Muscle of leg (tissue), 16 donors: ENCODE measurements at places on chromosomes 2 and 18. TPM values are rescaled to one million over a fixed set of nuclear protein-coding genes. Genes with fewer than 3 reads are reported as not detected.
A peak's percentile ranks its signal among the peaks of the same experiment; 100 is the strongest.

DNA sequence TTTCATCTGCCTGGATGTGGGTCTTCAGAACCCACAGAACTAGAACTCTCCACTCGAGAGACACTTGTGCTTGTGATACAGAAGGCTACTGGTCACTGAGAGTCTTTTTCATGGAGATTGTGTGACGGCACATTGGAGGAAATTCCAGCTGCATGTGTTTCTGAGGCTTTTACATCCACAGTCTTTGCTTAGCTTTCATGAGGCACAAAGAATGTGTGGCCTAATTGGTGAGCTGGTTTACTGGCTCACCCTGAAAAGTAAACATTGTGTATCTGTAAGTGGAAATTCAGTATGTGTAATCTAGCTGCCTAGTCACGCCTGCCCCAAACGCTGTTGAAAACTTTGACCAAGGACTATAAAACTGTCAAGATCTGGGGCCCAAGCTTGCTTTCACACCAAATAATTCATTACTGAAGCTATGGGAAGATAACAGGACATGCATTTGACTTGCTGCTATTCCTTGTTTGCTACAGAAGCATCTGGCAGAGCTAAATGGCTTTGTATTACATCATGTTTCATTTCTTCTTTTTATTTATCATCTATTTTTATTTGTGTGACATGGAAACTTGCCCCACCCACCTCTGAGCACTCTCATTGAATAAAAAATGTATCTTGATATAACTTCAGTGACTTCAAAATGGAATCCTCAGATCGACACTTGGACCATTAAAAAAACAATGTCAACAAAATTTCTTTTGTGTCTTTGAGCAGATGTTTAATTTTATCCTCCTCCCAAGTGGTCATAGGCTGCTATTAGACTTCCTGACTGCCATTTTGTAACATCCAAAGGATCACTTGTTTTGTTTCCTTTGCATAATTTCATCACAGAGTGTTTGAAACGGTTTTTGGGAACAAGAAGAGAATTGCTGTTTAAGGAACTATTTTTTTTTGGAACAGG is 80.2 kb downstream of the EFEMP1 start:
- DNase-seq: peak; percentile 35

DNA sequence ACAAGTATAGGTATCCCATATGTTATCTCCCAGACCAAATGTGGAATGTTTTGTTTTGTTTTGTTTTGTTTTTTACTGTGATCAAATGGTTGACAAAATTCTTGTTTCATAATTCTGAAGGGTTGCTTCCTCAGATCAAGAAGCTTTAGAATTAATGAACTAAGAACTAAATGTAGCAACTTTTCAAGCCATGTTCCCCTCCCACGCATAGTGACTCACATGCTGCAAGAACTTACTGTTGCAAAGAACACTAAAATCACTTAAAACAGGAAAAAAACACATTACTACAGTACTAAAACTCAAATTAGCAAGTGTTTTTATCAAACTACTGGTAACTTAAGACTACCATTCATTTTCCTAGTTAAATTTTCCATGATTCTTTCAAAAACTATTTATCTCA is 30.6 kb downstream of the HNRNPLL start:
- no peak for DNase-seq

- no peak for DNase-seq
Observed at GRCh38 chr2:2765839-2766495, 434.9 kb upstream of the MYT1L start.

GRCh38 chr2:219514196-219514761 is at the start of gene ASIC4:
Gene ASIC4, plus strand, starts transcription at chr2:219514482. Its CDS starts 243 bp downstream, at chr2:219514725.
- no peak for DNase-seq

DNA sequence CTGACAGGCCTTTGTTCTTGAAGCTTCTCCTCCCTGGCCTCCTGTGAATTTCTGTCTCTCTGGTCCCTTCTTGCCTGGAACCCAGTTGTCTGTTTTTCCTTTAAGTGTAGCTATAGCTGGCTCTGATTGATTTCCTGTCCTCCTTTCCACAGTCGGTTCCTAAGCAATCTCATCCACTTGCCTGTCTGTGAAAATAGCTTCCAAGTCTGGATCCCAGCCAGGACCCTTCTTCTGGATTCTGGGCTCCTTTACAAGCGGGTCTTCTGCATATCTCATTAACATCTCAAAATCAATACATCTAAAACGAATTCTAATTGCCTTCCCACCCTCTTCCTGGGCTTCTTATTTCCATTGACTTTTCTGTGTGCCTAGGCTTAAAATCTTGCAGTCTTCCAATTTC is 124.9 kb downstream of the DAW1 start:
- DNase-seq: peak; percentile 51

DNA sequence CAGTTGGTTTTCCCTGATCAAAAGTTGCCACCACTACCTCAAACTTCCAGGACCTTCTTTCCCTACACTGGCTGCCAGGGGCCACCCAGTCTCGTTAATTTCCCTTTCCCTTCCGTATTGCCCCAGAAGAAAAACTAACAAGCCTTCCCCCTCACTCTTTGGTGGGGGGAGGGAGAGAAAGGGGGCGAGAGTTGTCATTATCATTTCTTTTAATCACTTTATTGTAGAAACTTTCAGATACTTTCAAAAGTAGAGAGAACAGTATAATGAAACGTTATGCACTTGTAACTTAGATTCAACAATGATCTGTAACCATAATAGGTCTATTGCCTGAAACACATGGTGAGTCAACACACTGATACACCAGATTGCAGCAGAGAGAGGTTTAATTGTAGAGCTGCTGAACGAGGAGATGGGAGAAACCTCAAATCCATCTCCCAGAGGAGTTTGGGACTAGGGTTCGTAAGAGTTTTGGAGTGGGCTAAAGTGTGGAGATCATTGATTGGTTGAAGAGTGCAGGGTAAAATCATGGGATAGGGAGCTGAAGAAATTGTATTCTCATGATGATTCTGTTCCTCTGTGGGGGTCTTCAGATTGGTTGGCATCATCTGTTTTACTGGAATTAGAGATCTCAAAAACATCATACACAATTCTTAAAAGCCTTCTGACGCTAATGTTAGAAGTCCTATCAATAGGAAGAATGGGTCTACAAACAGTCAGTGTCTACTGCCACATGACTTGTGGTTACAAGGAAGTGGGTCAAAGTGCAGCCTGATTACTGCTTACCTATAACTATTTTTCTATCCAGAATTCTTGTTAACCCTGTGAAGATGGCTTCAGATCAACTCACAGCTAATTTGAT is 2.6 kb upstream of the RNF149 start:
- DNase-seq: no peak

DNA sequence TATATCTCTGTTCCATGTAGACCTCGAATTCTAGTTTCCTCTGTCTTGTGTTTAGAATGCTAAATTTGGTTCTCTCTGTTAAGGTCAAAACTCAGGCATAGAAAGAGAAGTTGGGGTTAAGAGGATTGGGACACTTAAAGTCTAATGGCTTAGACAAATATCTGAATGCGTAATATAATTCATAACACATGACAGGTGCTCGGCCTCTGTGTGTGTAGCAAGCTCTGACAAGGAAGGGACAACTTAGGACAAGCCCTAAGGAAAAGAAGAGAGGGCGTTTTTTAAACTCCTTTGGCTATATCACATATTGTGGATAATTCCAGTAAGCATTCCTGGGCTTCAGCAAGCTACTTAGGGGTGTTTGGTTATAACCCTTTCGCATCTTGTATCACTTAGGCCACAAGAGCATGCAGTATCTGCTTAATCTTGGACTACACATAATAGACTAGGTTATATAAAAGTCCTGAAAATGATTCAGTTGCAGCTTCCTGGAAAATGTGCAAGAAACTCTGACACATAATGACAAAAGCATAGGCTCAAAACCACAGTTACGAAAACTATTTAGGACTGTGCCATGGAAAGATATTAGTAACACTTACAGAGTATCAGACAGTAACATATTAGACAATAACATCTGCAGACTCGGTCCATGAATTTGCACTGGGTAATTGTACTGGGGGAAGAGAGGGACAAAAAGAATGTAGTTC is 16.1 kb upstream of the CREB1 start:
- peak; percentile 85 for DNase-seq

- no peak for DNase-seq
Observed at GRCh38 chr2:70994009-70994698, 519 bp downstream of the TEX261 start.

DNA sequence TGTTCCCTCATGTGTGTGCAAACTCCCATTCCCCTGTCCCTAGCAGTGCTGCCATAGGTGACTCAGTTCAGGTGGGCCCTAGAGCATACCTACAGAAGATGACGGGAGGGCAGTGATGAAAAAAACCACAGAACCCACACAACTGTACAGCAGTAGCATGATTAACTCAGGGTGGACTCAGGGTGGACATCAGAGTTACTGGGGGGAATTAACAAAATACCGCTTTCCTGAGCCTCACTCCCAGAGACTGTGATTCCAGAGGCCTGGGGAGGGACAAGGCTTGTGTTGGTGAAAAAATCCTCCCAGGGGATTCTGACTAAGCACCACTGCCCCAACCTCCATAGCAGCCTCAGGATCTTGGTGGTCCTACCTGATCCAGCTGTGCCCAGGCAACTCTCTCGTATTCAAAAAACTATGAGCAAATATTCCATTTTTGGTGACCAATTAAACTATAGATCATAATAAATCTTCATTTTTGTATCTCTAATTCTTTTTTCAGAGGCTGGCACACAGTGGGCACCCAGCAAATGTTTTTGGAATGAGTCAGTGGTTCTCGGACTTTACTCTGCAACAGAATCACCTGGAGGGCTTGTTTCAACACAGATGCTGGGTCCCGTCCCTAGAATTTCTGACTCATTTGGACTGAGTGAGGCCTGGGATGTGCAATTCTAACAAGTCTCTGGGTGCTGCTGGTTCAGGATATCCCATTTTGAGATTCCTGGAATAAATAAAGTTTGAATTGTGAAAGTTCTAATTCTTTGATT is 84.1 kb upstream of the NABP1 start:
- no peak for DNase-seq

DNA sequence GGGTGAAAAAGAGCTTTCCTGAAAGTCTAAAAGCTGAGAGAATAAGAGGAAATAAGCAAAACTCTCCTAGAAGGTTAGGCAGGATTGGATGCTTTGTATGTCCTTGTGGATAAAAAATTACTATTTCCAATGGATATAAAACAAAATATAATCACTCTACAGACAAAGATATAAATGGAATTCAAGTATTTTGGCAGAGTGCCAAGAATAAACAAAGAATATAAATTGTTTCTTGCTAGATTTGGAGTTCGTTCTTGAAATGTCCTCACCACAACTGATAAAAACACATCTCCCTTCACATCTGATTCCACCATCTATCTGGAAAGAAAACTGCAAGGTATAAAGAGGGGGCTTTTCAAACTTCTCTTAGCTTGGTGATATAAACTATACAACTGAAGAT is 13.3 kb downstream of the SULT1C3 start:
- no peak for DNase-seq

GRCh38 chr2:46846536-46846935 is 69.1 kb downstream of the MCFD2 start:
- DNase-seq: no peak

DNA sequence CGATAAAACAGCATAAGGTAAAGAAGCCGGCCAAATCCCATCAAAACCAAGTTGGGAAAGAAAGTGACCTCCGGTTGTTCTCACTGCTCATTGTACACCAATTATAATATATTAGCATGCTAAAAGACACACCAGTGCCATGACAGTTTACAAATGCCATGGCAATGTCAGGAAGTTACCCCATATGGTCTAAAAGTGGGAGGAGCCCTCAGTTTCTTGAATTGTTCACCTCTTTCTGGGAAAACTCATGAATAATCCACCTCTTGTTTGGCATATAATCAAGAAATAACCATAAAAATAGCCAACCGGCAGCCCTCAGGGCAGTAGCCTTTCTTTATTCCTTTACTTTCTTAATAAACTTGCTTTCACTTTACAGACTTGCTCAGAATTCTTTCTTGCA is 544.9 kb upstream of the SETBP1 start:
- DNase-seq: no peak

DNA sequence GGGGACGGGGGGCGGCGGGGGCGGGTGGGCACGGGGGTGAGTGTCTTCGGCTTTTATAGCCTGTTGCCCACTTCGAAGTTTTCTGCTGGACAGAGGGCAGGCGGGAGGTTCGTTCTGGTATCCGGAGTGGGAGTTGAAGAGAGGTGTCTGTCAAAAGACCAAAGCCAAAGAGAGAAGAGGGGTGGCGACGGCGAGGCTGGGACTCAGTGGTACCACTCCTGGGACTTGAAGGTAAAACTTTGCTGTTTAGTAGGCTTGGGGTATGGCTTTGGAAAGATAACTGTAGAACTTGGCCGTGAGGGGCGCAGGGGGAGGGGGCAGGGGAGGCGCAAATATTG is 215.8 kb upstream of the DTNA start:
- no peak for DNase-seq

- DNase-seq: peak; percentile 32
Observed at GRCh38 chr2:48448274-48449061, 81.5 kb upstream of the STON1 start.

DNA sequence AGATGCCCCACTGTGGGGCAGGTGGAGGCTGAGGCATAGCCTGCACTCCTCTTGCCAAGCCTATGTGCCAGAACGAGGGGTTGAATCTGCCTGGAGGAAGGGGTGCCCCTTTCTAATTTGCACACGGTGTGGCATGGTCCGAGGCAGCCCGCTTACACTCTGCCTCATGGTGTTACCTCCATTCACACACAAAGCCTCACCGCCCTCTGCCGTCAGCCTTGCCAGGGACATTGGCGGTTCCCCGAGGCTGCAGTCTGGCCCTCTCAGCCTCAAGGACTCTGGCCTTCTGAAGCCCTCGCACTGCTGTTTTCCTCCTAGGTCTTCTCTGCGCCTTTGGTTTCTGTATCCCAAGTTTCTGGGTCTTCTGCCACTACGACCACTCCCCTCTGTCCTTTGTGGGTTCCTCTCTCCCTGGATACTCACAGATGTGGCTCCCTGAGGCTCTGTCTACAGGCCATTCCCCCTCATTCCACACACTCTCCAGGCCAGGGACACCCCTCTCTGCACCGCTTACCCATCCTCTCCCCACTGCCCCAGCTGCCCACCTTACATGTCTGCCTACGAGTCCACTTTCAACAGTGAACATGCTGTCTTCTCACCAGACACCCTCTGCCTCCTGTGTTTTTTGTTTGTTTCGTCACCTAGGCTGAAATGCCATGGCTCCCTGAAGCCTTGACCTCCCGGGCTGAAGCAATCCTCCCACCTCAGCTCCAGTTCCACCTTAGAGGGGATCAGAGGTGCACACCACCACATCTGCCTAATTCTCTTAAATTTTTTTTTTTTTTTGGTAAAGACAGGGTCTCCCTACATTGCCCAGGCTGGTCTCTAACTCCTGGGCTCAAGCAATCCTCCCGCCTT is 7.9 kb upstream of the ASPRV1 start:
- DNase-seq: no peak

- no peak for DNase-seq
Observed at GRCh38 chr18:59149416-59149815, 9.7 kb downstream of the SEC11C start.

GRCh38 chr18:41323044-41323443 is 632.0 kb upstream of the PIK3C3 start:
- DNase-seq: no peak

OTX1 gene
- not detected for total RNA-seq

SKOR2 gene
- not detected for total RNA-seq

GPR45 gene
- total RNA-seq: not detected

LOXL3 gene
- total RNA-seq: 6.1 TPM

LOXHD1 gene
- 1.3 TPM for total RNA-seq

CTAGE1 gene
- total RNA-seq: not detected

CD207 gene
- total RNA-seq: 0.13 TPM

MAP2 gene
- total RNA-seq: 5.7 TPM

RAB27B gene
- 0.80 TPM for total RNA-seq

ST8SIA5 gene
- total RNA-seq: 1.0 TPM

CRYGC gene
- not detected for total RNA-seq
